ENCODE measurements at places on chromosomes 5 and 9. TPM values are rescaled to one million over a fixed set of nuclear protein-coding genes. Genes with fewer than 3 reads are reported as not detected.

DNA sequence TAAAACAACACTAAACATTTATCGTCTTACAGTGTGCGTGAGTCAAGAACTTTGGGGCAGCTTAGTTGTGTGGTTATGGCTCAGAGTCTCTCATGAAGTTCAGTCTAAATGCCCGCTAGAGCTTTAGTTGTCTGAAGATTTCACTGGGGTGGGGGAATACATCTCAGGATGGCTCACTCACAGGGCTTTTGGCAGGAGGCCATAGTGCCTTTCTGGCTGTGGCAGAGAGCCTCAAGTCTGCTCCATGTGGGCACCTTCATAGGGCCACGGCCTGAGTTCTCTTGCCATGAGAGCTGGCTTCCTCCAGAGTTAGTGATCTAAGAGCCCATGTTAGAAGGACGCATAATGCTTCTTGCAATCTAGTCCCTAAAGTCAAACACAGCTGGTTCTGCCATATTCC is 258.8 kb upstream of the NUDT12 start:
- no peak for DNase-seq

- no peak for DNase-seq
These were observed 79.8 kb downstream of the HSD17B3 start for GRCh38 chr9:96222132-96222531.

GRCh38 chr5:111135946-111136345 is 43.8 kb downstream of the WDR36 start:
- no peak for DNase-seq

GRCh38 chr5:165000479-165001190 is 1495.2 kb downstream of the MAT2B start:
- no peak for DNase-seq

- no peak for DNase-seq
These were observed 53.3 kb downstream of the PCA3 start for GRCh38 chr9:76817489-76817888.

DNA sequence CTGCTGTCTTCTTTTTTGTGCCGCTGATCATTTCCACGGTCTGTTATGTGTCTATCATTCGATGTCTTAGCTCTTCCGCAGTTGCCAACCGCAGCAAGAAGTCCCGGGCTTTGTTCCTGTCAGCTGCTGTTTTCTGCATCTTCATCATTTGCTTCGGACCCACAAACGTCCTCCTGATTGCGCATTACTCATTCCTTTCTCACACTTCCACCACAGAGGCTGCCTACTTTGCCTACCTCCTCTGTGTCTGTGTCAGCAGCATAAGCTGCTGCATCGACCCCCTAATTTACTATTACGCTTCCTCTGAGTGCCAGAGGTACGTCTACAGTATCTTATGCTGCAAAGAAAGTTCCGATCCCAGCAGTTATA is 17.1 kb downstream of the F2R start:
- DNase-seq = peak; percentile 67

GRCh38 chr9:132184124-132184523 is 22.3 kb downstream of the NTNG2 start:
- no peak for DNase-seq

Gene CNTNAP3
- total RNA-seq = not detected

Gene IL13
- 231 TPM for total RNA-seq

Data from activated CD4-positive, alpha-beta T cell treated with anti-CD3 and anti-CD28 coated beads, Interleukin-2, amount 10 ng/mL, durations not matched to agents 24 days and 14 days (primary cell).